ENCODE measurements at places on chromosomes 3 and 15. TPM values are rescaled to one million over a fixed set of nuclear protein-coding genes. Genes with fewer than 3 reads are reported as not detected.

CCDC39 gene
- total RNA-seq: not detected

GRCh38 chr15:65354835-65355172 lies 23.0 kb downstream of the IGDCC3 start:
- no peak for DNase-seq
- H3K36me3 ChIP-seq: no peaks in the 10 kb centered on the region
- no peaks in the 10 kb centered on the region for H3K4me1 ChIP-seq
- H3K27ac ChIP-seq: no peak overlapping the region
- no peak overlapping the region for H3K4me3 ChIP-seq

DNA sequence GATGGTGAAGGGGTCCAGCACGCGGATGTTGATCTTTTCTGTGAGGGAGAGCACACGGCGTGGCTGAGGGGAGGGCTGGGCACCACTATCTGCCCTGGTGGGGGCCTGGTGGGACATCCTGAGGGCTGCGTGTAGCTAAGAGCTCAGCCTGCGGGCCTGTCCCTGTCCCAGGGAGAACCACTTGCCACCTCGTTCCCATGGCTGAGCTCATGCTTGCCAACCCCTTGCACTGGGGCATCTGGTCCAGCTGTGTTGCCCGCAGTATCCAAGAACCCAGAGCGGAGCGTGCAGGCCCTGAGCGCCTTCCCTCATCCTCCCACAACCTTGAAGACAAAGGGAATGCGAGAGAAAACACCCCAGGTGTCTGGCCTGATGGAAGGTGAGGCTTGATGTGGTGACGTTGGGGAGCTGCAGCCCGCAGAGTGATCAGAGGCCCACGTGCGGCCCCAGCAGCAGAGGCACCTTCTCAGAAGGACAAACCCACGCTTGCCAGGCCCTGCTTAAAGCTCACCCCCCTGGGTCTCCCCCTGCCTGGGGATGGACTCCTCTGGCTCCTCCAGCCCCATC lies 28.9 kb downstream of the TKT start:
- H3K4me3 ChIP-seq: no peak overlapping the region
- no peak overlapping the region for H3K27ac ChIP-seq
- H3K36me3 ChIP-seq: peaks cover 89% of the 10 kb centered on the region
- H3K27me3 ChIP-seq: no peaks in the 10 kb centered on the region

ATP13A5 gene
- total RNA-seq: not detected

- H3K27me3 ChIP-seq: no peaks in the 10 kb centered on the region
- peak overlapping the region; percentile 98 for H3K27ac ChIP-seq
- H3K4me3 ChIP-seq: peak overlapping the region; percentile 19
- peak; percentile 97 for DNase-seq
- H3K36me3 ChIP-seq: no peaks in the 10 kb centered on the region
- H3K4me1 ChIP-seq: peaks cover 59% of the 10 kb centered on the region
Measured at GRCh38 chr3:24591661-24592555, 97.3 kb upstream of the THRB start.

GRCh38 chr3:171255236-171255806 lies 204.9 kb downstream of the TNIK start:
- no peak for DNase-seq
- H3K27ac ChIP-seq: no peak overlapping the region
- no peaks in the 10 kb centered on the region for H3K36me3 ChIP-seq
- no peak overlapping the region for H3K4me3 ChIP-seq
- H3K27me3 ChIP-seq: no peaks in the 10 kb centered on the region

- H3K27ac ChIP-seq: no peak overlapping the region
- H3K27me3 ChIP-seq: no peaks in the 10 kb centered on the region
- H3K4me3 ChIP-seq: no peak overlapping the region
Measured at GRCh38 chr3:60916546-60916945, 334.7 kb downstream of the FHIT start.

DNA sequence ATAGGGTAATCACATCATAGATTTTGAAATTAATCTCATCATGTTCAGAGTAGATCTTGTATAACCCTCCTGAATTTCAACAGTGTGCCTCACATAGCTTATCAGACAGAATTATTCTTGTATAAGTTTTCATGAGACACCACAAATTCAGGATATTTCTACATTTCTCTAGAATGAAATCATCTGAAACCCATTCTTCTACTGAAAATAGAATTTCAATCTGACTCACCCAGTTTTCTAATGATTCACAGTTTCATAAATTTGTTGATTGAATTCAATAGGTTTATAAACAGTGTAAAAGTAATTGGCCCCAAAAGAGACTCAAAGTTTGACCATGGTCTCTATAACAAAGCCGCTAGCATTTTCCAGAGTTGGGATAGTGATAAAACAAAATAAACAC lies 1082.6 kb upstream of the EPHA6 start:
- peak; percentile 9 for DNase-seq
- H3K4me1 ChIP-seq: no peaks in the 10 kb centered on the region
- no peaks in the 10 kb centered on the region for H3K27me3 ChIP-seq
- no peak overlapping the region for H3K27ac ChIP-seq

DNA sequence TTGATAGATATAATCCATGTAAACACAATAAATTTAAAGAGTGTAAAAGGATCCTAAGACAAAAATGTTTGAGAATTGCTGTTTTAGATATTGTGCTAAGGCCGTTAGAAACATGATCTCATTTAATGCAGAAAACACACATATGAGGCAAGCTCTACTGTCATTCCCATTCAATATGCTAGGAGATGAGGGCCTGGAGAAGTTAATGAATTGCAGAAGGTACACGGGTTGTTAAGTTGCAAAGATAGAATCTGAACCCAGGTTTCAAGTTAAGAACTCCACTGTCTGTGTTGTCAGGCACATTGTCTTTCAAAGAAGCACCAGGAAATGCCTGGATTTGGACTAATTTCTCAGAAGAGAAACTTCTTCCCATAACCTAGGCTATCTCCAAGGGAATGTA lies 65.1 kb upstream of the SAMMSON start:
- DNase-seq: no peak
- no peaks in the 10 kb centered on the region for H3K36me3 ChIP-seq
- no peaks in the 10 kb centered on the region for H3K27me3 ChIP-seq
- H3K4me3 ChIP-seq: no peak overlapping the region

FGF7 gene
- not detected for total RNA-seq

DNA sequence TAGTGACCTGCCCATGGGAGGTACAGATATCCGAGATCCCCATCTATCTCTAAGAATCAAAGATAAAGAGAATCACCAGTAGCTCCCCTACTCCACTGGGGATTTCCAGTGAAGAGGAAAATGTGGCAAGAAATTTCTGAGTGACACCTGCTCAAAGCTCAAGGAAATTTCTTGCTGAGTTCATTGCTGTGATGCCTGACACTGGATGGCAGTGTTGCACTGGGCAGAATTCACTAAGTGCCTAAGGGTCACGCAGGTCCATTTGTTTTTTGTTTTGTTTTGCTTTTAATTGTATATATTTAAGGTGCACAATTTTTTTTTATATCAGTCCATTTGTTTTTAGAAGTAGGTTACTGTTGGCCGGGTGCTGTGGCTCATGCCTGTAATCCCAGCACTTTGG lies 109.5 kb upstream of the KCNAB1 start:
- no peak overlapping the region for H3K27ac ChIP-seq
- peak; percentile 36 for DNase-seq
- no peaks in the 10 kb centered on the region for H3K36me3 ChIP-seq
- H3K27me3 ChIP-seq: peaks cover 12% of the 10 kb centered on the region

- H3K27ac ChIP-seq: no peak overlapping the region
- DNase-seq: no peak
- no peaks in the 10 kb centered on the region for H3K36me3 ChIP-seq
- peaks cover 55% of the 10 kb centered on the region for H3K4me1 ChIP-seq
- H3K4me3 ChIP-seq: no peak overlapping the region
Measured at GRCh38 chr15:39622660-39623516, 42.0 kb downstream of the THBS1 start.

DNA sequence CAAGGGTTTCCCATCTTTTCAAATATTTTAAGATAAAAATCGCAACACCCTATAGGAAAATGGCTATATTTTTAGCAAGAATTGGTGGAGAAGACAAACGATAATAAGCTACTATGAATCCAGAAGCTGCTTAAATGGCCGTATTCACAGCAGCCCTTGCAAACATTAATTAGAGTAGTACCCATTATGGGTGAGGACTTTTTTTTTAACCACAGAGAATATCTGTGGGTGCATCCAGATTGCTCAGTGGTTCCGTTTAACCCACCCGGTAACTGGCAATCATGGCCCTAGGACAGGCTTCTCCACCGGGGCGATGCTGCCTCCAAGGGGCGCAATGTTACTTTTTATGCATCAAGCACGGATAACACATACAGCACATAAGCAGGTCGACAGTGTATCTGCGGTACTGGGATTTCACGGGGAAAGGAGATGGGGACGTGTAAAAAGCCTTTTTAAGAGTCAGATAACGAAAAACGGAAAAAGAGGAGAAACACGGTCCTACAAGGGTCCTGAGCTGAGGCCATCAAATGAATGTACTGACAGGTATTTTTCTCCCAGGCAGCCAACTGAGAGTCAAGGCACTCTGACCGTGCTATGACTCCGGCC lies 968 bp upstream of the TMEM266 start:
- peak; percentile 19 for DNase-seq
- peaks cover 7% of the 10 kb centered on the region for H3K4me1 ChIP-seq
- H3K27me3 ChIP-seq: peaks cover 46% of the 10 kb centered on the region
- no peaks in the 10 kb centered on the region for H3K36me3 ChIP-seq
- H3K4me3 ChIP-seq: peak overlapping the region; percentile 76

FMN1 gene
- 2.9 TPM for total RNA-seq

GRCh38 chr3:73294537-73294936 lies 233.1 kb downstream of the EBLN2 start:
- H3K4me3 ChIP-seq: no peak overlapping the region
- H3K27me3 ChIP-seq: peaks cover 66% of the 10 kb centered on the region
- DNase-seq: no peak
- H3K27ac ChIP-seq: no peak overlapping the region

ACOX2 gene
- 10.8 TPM for total RNA-seq

GRCh38 chr3:185076219-185076618 lies 76.6 kb downstream of the C3orf70 start:
- no peak overlapping the region for H3K27ac ChIP-seq
- no peak for DNase-seq
- H3K27me3 ChIP-seq: peaks cover 9% of the 10 kb centered on the region
- no peaks in the 10 kb centered on the region for H3K36me3 ChIP-seq

DNA sequence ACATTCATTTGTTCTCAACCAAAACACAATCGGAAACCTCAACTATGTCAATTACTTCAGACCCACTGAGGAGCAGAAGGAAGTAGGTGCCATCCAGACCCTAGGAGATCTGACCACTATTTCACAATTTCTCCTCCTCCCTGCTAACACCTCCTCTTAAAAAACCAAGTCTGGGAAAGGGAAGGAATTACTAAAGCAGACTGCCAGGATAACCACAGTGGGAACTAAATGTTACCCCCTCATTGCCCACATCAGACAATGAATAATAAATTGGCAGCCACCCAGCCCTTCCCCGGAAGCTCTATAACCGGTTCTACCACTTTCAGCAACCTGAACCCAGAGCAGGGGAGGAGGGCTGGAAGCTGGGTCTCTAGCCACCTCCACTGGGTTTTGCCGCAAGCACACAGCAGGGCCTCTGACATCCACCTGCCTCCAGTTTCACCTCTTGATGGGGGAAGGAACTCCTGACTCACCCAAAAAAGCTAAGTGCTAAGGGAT lies 17.6 kb downstream of the C15orf62 start:
- no peaks in the 10 kb centered on the region for H3K36me3 ChIP-seq
- peak; percentile 98 for DNase-seq
- H3K4me3 ChIP-seq: peak overlapping the region; percentile 29
- H3K27ac ChIP-seq: peak overlapping the region; percentile 94
- H3K27me3 ChIP-seq: no peaks in the 10 kb centered on the region

- no peaks in the 10 kb centered on the region for H3K27me3 ChIP-seq
- H3K4me3 ChIP-seq: no peak overlapping the region
- H3K36me3 ChIP-seq: no peaks in the 10 kb centered on the region
Measured at GRCh38 chr15:42707068-42707467, 29.9 kb downstream of the CDAN1 start.

DNA sequence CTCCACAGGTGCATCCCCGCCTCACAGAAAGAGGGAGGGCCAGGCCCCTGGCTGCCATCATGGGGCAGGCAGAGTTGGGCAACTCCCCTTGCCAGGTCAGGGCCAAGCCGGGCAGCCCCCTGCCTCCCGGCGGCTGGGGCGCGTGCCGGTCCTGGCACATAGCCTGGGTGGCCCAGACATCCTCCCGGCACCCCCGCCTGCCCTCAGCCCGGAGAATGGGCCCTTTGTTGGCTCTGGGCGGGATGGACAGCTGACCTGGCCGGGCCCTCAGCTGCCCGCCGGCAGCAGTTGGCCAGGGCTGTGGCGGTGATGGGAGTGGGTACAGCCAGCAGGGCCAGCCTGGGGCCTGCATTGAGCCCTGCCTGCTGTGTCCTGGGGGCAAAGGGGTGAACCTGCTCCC lies 16.5 kb downstream of the PLXNA1 start:
- no peaks in the 10 kb centered on the region for H3K36me3 ChIP-seq
- H3K4me3 ChIP-seq: no peak overlapping the region
- H3K4me1 ChIP-seq: no peaks in the 10 kb centered on the region
- no peaks in the 10 kb centered on the region for H3K27me3 ChIP-seq
- H3K27ac ChIP-seq: no peak overlapping the region

All from PC-3 (cell line).